Stimulated activated CD4-positive, alpha-beta T cell treated with anti-CD3 and anti-CD28 coated beads, Interleukin-2, amount 100 ng/mL, for 48 hours (primary cell): ENCODE measurements at places on chromosomes 12 and 14.
A peak's percentile ranks its signal among the peaks of the same experiment; 100 is the strongest.

GRCh38 chr12:96007729-96008128, 11.6 kb upstream of the HAL start:
- DNase-seq: no peak

DNA sequence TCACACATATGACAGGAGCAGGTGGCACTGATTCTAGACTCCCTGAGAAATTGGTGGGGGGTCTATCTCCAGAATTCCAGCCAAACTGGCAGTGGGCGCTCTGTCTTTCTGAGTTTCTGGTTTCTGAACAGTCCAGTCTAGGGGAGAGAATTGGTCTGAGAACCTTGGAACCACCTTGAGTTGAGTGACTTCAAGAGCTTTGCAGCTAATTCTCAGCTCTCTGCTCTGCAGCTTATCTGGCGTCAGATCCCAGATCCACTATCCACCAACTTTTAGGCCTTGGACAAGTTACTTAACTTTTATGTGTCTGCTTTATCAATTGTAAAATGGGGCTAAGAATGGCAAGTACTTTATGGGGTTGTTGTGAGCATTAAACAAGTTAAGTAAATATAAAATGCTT, 1.7 kb upstream of the KRT76 start:
- no peak for DNase-seq

DNA sequence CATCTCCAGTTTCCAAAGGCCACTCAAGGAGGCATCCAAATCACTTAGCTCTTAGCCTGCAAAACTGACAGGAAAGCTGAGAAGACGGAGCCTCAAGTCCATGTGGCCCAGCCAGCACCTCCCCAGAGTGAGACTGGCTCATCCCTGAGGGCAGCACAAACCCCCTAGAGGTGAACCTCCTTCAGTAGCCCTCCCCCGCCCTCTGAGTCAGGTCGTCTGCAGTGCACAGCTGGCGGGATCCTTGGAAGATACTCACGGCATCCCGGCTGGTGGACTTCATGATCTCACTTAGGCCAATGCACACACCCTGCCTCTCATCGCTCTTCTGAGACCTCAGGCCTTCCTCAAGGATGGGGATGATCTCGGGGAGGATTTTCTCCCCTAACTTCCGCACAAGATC, 24.1 kb upstream of the RAB35 start:
- no peak for DNase-seq

DNA sequence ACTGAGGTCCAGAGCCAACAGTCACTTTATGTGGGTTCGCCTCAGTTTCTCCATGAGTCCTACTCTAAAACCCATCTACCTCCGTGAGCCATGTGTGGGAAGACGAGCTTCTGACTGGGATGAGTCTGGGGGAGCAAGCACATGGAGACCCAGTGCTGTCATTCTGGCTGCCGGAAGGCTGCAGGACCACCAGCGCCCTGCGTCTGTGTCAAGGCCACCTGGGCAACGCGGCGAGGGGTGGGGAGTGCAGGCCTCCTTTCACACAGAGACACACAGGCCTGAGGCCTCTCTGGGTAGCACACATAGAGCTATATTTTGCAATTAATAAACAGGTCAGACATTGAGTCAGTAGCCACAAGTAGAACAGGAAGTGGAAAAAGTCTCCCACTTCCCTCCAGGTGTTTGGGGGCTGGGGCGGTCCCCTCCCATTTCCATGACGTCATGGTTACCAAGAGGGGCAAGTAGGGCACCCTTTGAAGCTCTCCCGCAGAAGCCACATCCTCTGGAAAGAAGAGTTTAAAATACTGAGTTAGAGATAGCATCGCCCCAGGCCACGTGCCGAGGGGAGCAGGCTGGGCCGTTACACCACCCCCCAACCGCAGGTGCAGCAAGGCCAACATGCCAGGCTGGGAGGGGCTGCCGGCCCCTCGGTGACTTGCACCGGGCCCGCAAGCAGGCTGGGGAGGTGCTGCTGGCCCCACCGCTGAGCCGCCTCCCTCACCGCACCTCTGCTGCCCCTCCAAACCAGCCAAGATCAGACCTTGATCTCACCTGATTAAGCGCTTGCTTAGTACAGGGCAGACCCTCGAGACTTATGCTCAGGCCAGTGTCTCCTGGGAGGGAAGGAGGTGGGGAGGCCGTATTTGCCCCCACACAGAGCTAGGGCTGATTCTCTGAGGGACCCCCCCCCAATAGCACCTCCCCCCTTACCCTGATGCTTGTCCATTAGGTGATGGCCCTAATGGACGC, 32.7 kb downstream of the DAD1 start:
- DNase-seq: peak; percentile 87

- no peak for DNase-seq
Measured at GRCh38 chr12:71430756-71431155, 8.8 kb upstream of the LGR5 start.

DNA sequence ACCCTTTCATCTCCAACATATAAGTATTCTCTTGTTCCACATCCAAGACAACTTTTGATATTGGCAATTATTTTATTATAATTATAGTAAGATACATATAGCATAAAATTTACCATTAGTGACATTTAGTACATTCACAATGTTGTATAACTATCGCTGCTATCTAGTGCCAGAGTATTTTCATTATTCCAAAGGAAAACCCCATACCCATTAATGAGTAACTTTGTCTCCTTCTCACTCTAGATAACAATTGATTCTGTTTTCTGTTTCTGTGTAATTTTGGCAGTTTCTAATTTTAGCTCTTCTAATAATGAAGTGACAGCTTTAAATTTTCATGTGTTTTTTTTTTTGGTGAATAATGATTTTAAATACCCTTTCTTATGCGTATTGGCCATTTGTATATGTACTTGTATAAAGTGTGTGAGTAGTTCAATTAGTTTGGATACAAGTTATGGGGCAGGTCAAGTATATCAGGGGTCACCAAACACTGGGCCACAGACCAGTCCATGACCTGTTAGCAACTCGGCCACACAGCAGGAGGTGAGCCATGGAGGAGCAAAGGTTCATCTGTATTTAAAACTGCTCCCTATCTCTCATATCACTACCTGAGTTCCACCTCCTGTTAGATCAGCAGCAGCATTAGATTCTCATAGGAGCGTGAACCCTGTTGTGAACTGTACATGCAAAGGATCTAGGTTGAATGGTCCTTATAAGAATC, 97.2 kb upstream of the SYT1 start:
- no peak for DNase-seq

DNA sequence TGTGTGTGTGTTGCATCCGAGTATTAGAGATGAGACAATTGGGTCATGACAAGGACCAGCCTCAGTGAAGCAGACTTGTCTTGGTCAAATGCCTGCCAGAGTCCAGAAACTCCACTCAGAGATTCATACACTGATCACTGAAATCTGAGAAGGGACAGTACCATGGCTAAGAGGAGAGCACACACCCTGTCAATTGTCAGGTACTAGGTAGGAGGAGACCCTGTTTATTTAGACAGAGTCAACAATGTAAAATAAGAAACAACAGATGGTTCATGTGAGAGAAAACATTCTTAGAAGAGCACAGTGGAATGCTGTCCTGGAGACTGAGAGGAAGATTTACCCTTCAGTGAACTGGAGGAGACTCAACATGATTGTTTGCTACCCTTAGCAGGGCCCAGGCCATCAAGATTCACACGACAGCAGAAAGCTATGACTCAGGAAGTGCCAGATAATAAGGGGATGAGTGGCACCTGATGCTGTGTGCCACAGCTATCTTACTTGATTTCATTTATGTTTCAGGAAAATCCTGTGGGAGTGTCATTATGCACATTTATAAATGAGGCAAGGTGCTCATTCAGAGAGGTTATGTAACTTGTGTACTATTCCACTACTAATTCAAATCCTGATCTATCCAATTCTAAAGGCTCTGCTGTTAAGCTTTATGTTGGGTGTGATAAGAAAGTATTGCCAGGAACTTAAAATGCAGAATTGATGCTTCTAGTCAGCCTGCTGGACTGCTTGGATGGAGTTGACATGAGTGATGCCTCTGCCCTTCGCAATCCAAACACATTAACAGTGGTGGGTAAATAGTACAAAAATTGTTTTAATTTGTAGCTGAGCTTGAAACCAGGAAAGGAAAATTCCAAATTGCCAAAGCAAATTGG, 136.6 kb upstream of the NEDD1 start:
- DNase-seq: no peak

- DNase-seq: peak; percentile 39
Measured at GRCh38 chr14:97456958-97457357, 659.8 kb downstream of the VRK1 start.

DNA sequence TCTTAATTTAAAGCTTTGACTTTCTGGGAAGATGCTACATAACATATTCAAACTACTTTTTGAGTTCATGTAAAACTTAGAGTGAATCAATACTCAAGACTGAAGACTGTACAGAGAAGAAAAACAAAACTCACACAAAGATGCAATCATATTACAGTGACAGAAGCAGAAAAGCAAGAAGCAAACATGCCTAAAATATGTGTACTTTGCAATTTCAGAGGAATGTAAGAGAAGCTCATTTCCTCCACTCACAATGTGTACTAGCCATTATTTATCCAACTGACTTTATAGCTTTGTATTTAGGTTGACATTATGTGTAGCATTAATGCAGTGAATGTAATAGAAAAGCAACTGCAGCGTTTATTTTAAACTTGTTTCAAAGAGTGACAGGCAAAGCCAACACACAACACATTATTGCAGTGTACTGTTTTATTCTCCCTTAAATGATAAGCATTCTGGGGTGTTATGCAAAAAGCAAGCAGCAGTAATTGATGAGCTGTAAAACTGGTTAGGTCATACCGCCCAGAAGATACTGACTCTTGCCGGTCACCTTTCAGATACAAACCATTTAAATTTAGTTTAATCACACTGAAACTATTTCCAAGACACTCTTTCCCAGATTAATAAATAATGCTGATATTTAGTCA, 88.2 kb upstream of the PAWR start:
- DNase-seq: no peak

GRCh38 chr14:82080370-82080769, 546.7 kb upstream of the SEL1L start:
- DNase-seq: no peak

GRCh38 chr12:94267921-94268471, 119.6 kb downstream of the PLXNC1 start:
- DNase-seq: no peak

DNA sequence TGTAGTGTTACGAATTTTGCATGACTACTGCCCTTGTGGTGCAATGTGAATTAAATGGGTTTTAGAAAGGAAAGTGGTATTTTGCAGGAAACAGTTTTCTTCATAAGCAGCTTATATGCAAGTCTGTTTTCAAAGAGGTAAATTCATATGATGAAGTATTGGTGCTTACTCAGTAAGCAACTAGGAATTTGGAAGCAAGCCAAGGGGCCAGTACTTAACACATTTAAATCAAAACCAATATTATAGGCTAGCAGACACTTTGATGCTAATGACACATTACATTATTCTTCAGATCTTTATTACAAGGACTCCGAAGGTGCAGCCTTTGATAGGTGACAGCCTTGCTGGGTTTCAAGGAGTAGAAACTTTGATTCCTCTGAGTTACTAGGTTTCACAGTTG, 23.1 kb downstream of the MGAT4C start:
- no peak for DNase-seq

DNA sequence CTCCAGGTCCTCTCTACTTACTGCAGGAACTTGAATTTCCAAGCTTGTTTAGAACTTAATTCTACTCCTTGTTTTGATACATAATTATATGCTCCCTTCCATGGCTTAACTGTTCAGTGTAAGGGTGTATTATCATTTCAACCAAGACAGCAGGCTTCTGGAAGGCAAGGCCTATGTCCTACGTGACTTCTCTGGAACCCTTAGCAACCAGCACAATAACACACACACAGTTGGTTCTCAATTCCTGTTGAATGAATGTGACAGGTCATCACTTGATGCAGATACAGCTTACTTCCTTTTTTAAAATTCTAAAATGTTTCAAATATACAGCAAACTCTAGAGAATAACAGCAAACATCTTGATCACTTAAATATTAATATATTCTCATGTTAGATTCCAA, 77.7 kb upstream of the COCH start:
- no peak for DNase-seq

DNA sequence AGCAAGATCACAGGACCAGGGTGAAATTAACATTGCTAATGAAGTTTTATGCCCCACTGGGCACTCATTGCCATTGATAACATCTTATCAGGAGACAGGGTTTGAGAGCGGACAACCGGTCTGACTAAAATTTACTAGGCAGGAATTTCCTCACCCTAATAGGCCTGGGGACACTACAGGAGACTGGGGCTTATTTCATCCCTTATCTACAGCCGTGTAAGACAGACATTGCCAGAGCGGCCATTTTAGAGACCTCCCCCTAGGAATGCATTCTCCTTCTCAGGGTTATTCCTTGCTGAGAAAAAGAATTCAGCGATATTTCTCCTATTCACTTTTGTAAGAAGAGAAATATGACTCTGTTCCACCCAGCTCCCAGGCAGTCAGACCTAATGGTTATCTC, 8.3 kb downstream of the OR4K17 start:
- no peak for DNase-seq

DNA sequence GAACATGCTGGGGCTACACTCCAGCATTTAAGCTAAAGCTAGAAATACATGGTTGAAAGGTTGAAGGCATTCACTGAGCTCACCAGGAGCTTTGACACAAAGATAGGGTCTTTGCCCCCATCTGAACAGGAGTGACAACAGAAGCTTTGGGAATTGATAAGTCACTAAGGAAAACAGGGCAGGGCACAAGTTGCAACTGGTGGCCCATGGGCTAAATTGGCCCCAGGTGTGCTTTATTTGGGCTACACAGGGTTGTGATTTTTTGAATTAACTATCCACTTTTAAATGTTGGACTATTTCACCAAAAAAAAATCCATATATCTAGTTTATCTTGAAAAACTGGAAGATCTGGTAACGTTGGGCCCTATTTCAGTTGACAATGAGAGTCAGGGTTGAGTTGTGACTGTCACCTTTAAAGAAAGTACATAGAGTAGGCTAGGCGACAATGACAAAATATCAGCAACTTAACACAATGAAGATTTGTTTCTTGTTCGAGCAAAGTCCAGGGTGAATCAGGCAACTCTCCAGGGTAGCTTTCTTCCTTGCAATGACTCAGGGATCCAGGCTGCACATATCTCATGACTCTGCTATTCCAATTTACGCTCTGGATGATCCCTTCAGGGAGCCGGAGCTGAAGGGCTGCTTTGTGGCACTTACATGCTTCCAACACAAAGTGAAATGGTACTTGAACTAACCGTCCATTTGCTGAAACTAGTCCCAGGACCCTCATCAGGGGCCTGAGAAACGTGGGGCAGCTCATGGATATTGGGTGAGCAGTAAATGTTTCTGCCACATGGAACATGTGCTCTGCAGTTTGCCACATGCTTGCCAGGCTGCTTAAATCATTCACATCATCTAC, 13.3 kb upstream of the EIF4B start:
- no peak for DNase-seq

DNA sequence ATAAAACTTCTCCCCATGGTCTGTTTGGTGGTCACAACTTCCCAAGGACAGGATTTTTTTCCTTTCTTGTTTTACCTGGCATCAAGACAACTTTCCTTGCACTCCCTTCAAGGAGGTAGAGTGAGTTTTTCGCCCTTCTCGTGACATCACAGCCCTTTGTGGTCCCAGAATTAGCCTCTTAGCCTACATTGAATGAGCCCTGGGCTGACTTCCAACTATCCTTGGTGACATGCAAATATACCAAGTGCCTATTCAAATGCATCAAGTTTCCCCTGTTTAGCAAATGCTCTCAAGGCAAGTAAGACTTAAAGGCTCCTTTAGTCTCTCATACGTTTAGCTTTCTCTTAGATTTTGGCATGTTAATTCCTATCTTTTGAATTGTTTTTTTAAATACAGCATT, 36.6 kb downstream of the TC2N start:
- DNase-seq: no peak
